Inflammatory macrophage (primary cell): ENCODE measurements at places on chromosomes 1 and 21.

GRCh38 chr1:230864441-230864840 lies 3.9 kb downstream of the C1orf198 start:
- DNase-seq, result no peak

DNA sequence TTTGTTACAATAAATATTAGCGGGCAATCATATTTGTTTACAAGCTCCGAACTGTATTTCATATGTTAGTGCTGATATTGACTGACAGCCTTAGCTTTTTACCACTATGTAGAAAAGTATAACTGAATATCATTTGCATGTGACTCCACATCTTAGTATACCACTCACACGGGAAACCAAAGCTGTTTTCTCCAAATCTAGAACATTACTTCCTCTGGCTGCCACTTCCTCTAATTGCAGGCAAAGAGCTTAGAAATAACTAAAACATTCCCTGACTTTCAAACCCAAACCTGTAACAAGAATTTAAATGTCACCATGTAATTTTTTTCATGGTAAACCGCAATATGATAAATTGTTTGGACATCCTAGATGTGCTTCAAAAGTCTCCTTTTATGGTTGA lies 174.7 kb downstream of the LBR start:
- no peak for DNase-seq

DNA sequence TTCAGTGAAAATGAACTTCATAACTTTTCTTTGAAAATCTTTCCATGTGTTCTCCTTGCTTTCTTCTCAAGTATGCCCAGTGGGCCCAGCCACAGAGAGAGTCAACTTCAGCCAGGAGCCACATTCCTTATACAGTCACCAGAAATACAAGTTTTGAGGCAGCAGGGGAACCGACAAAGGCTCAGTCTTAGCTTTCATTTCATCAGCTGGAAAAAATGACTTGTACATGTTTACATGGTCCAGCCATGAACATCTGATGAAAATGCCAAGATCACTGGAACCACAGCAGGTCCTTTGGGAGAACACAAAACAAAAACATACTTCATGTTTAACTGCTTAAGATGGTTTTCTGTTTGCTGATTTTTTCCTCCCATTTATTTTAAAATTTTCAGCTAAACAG lies 72.5 kb downstream of the SYDE2 start:
- no peak for DNase-seq

DNA sequence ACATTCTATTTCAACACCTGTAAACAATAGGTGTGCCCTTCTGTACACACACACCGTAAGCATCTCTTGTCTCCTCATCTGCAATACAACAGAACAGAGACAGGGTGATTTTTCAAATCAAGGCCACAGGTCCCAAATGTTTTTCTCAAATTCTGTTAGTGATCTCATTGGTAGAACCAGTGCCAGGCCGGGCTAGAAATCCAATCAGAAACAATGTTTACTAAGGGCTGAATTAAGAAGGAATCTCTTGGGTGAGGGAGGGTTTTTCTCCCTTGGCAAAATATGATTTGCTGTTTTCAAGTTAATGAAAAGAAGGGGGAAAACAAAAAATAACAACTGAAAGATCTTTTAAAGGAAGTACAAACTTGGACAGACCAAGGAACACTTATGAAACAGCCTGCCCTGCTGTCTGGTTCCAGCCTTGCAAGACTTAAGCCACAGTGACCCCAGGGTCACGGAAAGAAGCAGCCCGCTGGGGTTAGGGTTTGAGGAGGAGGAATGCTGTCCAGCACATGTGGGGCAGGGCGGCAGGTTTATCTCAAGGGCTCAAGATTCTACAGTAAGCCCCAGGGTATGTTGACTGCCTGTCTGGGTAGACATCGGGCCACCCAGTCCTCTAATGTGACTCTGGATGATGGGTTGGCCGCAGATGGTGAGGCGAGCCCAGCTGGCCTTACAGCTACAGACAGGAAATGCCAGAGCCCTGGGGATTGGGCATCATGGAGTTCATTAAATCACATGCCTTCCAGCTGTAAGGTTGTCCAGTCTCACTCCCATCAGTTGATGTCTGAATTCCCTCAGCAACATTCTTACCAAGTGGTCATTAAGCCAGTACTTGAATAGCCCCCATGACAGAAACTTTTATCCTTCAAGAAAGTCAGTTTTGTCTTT lies 73.3 kb upstream of the SLC44A3 start:
- peak; percentile 58 for DNase-seq

GRCh38 chr1:240455228-240455821 lies 156.6 kb downstream of the GREM2 start:
- DNase-seq, result no peak

DNA sequence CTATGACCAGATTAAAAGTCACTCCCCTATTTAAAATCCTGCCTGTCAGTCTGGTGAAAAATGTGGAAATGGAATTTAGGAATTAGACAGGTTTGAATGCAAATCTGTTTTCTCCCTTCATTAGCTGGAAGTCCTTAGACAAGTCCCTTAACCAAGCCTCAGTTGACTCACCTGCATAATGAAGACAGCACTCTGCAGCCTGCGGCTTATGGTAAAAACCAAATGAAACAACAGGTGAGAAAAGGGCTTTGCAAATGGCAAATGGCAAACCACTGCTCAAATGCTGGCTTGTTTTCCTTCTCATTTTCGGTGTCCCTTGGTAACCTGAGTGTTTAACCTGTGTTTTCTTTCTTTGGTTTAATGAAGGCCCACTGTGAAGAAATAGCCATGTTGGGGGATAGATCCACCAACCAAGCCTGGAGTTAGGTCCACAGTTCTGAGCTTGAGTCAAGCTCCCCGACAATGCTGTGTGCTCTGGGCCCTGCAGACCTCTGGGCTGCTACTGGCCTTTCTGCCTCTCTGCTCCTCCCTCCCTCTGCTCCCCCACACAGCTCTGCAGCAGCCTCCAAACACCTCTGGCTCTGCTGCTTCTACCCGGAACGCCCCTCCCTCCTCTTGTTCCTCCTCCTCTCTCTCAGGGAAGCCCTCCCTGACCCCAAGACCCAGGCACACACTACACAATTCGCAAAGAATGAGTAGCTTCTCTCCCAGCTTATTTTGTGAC lies 641.8 kb downstream of the MATN1 start:
- DNase-seq, result no peak

DNA sequence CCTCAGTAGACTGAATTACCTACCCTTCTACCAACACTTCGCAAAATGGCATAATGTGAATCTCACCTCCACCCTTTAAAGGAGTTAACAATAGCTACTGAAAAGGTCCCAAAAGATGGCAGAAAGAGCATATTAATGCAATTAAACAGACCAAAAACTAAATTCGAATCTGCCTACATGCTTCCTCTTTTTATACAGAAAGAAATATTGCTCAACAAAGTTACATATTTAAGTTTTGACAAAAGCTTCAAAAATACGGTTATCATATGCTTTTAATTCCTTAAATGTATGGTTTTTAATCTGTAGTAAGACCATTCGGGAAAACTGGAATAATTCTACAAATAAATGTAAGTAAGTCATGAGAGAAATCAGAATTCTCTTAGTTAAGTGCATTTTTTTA lies 2.2 kb downstream of the APP start:
- DNase-seq, result peak; percentile 54

GRCh38 chr1:218475275-218475674 lies 130.1 kb downstream of the TGFB2 start:
- DNase-seq, result no peak

DNA sequence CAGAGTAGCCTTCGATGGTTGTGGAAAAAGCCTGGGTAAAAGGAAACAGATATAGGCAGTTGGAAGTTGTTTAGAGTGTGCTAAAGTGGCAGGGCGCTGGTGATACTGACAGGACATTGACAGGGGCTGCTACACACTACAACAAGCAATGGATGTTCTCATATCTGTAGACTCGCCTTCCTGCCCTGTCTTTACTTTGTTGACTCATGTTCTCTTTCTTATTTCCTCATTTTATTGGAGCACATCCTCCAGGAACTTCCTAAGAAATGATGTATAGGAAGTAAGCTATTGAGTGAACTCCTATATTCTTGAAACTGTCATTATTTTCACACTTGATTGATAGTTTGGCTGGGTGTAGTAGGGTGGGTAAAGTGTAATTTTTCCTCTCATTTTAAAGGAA lies 51.0 kb downstream of the C4BPA start:
- DNase-seq, result peak; percentile 70

DNA sequence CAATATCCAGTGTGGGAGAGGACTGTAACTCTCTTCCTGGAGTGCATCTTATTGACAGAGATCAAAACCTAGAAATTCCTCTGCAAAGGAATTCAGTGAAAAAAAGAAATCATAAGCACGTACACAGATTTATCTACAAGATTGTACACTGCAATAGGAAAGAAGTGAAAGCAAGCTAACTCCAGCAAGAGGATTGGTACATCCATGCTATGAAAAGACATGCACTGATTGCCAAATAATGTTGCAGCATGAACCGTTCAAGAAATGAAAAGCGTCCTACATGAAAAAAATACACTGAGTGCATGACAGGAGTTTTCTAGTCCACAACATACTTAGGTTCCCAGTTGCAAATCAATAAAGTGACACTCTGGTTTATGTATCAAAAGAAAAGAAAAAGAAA lies 1.9 kb upstream of the MGST3 start:
- peak; percentile 45 for DNase-seq

DNA sequence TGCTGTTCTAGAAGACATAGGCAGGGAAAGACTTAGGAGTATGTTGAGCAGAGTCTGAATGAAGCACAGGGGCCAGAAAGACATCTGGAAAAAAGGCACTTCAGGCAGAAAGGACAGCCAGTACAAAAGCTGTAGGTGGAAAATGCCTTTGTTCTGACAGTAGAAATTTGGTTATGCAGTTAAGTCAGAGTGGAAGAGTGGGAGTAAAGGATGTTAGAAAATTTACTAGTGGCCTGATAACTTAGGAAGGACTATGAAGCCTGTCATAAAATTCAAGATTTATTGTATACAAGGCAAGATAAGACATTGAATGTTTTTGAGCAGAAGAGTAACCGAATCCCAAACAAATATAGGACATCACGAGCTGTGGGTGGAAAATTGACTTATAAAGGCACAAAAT lies 987.9 kb downstream of the PLA2G4A start:
- no peak for DNase-seq

DNA sequence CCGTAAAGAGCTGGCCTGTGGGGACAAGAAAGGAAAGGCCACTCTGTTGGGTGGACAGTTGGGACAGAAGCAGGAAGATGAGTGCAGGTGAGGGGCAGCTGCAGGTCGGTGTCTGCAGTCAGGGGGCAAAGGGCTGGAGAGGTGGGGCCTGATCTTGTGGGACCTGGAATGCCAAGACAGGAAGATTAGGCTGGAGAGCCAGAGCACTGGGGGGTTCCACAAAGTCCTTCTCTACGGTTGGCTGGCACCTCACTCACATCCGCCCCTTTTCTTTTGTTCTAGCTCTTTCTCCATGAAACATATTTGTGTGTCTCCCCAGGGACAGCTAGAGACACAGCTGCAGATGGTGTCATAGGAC lies 404.1 kb downstream of the PTPRU start:
- DNase-seq, result no peak

DNA sequence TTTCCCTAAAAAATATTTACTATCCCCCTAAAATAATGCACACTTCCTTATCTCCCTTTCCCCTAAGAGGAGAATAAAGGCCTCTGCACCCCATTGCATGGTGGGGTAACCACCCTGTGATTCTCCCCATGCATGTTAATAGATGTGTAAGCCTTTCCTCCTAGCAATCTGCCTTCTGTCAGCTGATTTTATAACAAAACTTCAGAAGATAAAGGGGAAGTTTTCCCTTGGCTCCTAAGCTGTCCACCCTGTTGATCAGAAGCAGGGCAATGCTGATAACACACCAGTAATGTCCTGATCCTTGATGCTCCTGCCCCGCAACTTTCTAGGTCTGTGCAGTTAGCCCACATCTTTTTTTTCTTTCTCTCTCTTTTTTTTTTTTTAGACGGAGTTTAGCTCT lies 11.4 kb upstream of the RNF187 start:
- peak; percentile 39 for DNase-seq

DNA sequence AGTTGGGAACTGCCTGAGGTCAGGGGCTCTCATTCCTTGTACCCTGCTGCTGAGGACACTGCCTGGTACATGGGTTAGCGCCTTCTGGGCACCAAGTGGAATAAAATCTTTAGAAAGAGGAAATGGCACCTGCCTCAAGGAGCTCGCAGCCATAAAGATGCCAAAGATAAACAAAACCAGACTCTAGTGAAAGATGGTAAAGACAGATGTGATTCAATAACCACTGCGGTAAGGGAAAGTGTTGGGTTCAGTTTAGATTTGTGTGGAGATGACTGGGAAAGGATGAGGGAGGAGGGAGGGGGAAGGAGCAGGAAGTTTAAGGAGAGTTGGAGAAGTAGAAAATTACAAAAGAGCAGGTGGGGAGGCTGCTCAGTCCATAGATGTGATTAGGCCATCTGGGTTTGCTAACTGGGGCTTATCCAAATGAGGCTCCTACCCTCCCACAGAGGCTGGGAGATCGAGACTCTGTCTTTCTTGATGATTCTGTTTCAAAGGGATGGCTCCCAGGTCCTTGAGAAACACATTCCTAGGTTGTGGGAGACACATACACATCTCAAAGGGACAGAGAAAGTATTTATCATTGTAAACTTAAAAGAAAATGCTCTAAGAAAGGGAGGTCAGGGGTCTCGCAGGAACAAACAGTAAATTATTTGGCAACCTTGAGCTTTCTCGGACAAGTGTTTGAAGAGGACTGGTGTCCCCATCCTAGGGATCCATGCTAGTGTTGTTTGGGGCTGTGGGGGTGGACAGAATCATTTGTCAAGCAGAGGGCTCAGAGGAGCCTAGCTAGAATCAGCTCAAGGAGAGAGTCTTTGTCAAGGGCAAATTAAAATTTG lies 65.7 kb upstream of the MORC3 start:
- DNase-seq, result no peak

GRCh38 chr1:53332186-53332564 lies 4.3 kb upstream of the LRP8 start:
- DNase-seq, result no peak

- DNase-seq, result no peak
Observed at GRCh38 chr21:33064623-33065390, 5.1 kb upstream of the OLIG1 start.

DNA sequence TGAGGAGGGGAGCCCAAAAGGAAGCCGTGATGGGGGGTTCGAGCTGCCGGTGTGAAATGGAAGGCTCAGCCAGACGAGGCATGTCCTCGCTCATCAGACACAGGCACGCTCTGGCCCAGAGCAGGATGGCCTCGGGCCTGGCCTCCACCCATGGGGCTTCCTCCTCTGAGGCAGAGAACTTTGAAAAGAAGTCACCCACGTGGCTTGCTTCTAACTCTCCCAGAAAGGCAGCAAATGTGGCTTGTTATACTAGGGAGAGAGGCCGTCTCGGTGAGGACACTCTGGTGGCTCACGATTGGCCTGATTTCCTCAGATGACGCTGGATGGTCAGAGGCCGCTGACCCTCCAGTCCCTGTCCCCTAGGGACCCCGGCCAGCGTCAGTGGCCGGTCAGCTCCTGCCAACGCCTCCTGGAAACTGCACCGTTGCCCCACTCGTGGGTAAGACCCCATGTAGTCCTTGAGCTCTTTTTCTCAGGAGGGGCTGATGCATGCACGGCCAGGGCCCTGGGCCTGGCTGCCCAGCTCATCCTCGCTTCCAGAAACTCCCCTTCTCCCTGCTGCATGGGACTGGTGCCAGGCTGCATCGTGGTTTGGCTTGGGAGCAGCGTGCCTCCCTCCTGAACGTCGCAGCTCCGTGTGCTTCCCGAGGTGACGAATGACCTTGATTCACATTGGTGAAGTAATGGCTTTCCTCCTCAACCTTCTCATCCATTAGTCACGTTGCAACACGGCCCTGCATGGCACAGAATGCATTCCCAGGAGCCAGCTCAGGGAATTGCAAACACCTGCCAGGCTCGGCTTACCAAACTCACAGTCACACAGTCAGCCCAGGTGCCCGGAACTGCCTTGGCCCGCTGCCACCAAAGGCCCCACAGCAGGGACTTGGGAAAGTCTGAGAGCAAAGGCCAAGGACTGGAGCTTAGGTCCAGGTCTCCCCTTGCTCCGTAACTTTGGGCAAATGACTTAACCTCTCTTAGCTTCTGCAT lies 58.8 kb downstream of the TOMM20 start:
- peak; percentile 39 for DNase-seq
